ENCODE measurements at places on chromosomes 1 and 21. TPM values are rescaled to one million over a fixed set of nuclear protein-coding genes. Genes with fewer than 3 reads are reported as not detected.

Gene AADACL4
- not detected for total RNA-seq

Gene CHODL
- 1.9 TPM for total RNA-seq

Gene FAM131C
- 0.72 TPM for total RNA-seq

Gene NR1I3
- total RNA-seq: not detected

GRCh38 chr1:226682871-226683814 is 55.9 kb downstream of the ITPKB start:
- DNase-seq: no peak

- DNase-seq: no peak
These were observed 550.9 kb downstream of the SMYD3 start for GRCh38 chr1:245956225-245956624.

- no peak for DNase-seq
These were observed 34.4 kb downstream of the ADAMTS1 start for GRCh38 chr21:26810676-26811415.

DNA sequence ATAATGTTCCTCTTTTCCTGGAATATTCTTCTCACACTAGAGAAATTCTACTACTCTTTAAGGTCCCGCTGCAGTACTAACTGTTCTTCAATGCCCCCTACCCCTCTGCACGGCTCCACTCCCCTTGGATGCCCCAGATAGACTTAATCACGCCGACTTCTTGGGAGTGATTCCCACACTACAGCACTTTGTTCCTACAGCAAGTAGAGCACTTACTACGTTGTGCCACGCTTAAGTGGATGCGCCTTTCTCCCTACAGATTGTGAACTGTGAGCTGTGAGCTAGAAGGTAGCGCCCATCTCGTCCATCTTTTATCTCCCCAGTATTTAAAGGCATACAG is 2.2 kb downstream of the ZNF436 start:
- DNase-seq: no peak

GRCh38 chr21:34576041-34576511 is 38.8 kb downstream of the RCAN1 start:
- DNase-seq: no peak

GRCh38 chr1:247295274-247295684 is 36.4 kb downstream of the ZNF496 start:
- DNase-seq: no peak

DNA sequence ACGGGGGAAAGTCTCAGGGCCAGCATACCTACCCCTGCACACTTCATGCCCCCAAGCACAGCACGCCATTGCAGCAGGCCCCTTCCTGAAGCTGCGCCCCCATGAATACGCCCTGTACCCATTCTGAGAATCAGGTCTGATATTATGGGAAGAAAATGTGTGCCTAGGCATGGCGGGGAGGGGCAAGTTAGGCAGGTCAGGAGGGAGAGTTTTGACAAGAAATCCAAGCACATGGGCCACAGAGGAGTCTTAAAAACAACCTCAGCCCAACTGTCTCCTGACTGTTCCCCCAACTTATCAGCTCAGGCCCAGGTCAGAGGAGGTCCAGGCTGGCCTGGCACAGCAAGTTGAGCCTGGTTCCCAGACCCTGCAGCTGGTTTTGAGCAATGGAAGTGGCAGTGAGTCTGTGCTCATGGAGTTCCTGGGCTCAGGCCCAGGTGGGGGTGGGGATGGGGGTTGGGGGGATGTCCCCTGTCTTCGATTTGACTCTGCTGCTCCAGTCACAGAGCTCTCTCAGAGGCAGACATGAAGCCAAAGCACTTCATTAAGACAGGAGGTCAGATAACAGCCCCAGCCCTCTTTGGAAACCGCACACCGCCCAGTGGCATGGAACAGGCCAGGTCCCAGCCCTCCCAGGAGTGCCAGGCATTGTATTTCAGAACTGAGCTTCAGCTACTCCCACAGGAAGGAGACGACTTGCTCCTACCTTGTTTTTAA is 20.6 kb upstream of the BCAR3 start:
- DNase-seq: no peak

DNA sequence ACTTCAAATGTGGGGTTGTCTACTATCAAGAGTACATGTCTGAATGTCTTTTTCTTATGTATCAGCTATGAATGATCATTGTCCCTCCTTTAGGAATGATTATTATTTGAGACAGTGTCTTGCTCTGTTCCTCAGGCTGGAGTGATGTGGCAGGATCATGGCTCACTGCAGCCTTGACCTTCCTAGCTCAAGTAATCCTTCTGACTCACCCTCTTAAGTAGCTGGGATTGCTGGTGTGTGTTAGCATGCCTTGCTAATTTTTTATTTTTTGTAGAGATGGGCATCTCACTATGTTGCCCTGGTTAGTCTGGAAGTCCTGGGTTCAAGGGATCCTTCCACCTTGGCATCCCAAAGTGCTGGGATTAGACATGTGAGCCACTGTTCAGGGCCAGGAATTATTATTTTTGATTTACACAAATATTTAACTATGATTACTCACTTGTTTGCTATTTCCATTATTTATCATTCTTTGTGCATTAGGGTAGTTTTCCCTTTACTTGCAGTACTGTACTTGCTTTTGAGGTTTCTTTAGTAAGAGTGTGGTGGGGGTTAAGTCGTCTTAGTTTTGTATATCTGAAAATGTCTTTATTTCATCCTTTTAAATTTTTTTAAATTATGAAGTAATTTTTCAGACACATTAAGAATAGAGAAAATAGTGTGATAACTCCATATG is 12.8 kb downstream of the S100A7 start:
- DNase-seq: no peak

DNA sequence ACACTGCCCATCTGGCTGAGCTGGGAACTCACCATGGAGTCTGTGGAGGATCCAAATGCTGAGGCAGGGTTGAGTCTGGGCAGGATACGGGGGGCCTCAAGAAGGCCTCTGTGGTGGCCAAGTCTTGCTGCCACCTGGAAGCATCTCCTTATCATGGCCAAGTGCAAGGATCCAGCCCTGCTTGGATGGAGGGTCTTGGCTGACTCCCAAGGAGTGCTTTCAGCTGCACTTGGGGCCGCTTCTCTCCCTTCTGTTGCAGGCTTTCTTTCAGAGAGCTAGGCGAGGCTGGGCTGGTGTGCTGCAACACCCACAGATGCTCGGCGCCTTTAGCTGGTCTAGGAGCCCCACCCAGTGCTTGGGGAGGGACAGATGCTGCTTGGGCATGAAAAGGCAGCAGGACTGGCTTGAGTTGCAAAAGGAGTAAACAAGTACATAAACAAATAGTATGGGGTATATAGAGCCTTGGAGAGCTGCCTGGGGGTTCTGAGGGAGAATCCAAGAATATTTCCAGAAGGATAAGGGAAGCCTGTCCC is at the start of gene THEM5:
Gene THEM5, minus strand, starts transcription at position 302 of the 533 bp plus-strand sequence. Its CDS starts 147 bp downstream, at position 155.
- DNase-seq: peak; percentile 78

All from suprapubic skin (tissue), 4 donors.